ENCODE measurements at places on chromosomes 2 and 18. TPM values are rescaled to one million over a fixed set of nuclear protein-coding genes. Genes with fewer than 3 reads are reported as not detected.

DNA sequence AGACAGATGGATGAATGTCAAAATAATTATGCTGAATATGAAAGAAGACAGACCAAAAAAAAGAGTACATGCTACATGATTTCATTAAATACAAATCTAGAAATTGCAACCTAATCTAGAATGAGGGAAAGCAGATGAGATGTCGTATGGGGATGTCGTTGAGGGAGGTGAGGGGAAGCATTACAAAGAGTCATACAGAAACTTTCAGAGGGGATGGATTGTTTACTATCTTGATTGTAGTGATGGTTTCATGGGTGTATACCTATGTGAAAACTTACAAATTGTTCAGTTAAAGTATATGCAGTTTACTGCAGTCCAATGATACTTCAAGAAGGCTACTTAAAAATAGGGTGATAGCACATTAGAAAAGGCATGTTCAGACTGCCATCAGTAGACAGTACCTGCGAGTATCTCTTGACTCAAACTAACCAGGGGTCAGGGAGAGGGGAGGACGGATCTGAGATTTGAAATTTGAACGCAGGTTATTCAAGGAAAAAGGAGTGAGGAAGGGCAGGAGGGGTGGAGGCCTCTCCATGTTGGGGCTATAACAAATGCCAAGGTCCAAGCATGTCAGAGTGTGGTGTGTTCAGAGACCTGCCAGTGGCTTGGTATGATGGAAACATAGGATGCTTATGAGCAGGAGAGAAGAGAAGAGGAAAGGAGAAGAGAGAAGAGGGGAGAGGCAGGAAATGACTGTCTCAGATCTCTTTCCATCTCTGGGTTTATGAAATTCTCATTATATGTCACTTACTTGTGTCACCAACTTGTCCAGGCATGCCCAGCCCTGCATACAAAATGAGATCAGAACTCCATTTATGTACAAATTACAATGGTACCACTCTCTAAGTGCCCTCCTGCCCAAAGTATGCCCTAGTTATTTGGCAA is 257.3 kb upstream of the CXCR4 start:
- DNase-seq: no peak

The SERPINB4 gene
- not detected for total RNA-seq

- no peak for DNase-seq
Measured at GRCh38 chr18:50131591-50131990, 63.4 kb downstream of the MYO5B start.

The LRRTM4 gene
- total RNA-seq: 0.28 TPM

DNA sequence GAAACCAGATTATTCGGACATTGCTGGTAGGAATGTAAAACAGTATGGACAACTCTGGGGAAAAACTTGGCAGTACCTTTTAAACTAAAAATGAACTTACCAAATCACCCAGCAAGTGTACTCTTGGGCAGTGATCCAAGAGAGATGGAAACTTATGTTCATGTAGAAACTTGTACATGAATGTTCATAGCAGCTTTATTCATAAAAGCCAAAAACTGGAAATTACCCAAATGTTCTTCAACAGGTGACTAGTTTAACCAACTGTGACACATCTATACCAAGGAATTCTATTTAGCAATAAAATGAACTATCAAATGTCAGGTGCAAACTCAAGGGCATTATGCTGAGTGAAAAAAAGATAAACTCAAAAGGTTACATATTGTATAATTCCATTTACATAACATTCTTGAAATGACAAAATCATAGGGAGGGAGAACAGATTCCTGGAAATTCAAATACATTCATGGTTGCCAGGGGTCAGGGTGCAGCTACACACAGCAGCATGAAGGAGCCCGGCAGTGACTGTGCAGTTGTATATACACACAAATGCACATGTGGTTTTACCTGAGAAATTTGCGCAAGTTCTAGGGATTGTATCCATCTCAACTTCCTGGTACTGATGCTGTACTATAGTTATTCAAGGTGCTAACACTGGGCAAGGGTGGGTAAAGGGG is 3.5 kb upstream of the RNU4ATAC start:
- DNase-seq: no peak

Data from pancreas (tissue), 10 donors.